ENCODE measurements at places on chromosomes 7 and 10.

DNA sequence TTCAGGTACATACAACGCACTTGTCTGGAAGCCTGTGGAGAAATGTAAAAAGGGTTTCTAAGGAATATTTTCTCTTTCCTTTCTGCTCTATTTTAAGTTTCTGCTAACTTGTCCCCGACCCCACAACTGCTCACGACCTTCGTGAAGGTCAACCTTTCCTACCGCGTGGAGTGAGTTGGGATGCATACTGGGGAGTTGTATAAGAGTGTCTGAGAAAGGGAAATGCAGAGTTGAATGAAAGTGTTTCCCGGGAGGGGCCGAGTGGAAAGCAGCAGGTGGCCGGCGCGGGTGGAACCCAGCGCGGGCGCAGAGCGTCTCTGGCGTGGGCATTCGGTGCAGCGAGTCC is 17.9 kb upstream of the ACBD5 start:
- DNase-seq = no peak

DNA sequence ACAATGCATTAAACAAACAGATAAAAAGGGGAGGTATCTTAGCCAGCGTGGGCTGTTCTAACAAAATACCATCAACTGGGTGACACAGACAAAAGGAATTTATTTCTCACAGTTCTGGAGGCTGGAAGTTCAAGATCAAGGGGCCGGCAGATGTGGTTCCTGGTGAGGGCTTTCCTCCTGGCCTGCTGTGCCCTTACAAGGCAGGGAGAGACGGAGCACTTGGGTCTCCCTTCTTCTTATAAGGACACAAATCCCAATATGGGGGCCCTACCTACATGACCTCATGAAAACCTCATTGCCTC is 281.6 kb upstream of the KLF14 start:
- no peak for DNase-seq

DNA sequence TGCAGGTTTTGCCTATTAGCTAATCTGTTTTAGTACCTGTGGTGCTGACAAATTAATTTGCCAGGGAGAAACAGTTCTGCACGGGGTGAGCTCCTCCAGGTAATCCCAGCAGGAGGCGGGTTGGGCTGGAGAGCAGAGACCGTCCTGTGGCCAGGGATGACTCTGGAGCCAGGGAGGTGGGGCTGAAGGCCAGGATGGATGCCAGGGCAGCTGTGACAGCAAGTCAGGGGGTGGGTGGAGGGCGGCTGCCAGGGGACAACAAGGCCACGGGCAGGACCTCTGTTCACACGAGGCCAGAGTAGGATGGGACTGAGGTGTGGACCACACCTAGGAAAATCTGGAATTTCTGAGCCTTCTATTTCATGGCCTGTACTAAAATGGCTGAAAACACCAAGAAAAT is 48.9 kb downstream of the C10orf143 start:
- DNase-seq = no peak

DNA sequence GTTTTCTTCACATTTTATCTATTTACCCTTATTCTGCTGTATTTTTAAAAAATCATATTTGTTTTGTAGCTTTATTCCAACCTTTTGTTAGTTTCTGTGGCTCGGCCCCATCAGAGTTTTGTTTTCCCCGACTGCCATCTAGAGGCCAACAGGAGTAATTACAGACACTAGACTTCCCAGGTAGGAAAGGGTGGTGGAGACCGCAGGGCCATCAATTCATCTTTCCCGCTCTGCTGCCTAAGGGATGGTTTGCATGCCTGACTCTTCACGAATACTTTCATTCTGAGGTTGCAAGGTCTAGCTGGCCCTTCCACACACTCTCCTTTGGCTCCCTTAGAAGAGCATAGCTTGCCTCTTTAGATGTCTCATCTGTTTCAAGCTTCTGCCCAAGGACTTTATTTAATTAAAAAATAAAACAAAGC is 38.3 kb downstream of the LYZL2 start:
- peak; percentile 18 for DNase-seq

- DNase-seq = no peak
Measured at GRCh38 chr10:22629852-22630233, 84.5 kb downstream of the PIP4K2A start.

DNA sequence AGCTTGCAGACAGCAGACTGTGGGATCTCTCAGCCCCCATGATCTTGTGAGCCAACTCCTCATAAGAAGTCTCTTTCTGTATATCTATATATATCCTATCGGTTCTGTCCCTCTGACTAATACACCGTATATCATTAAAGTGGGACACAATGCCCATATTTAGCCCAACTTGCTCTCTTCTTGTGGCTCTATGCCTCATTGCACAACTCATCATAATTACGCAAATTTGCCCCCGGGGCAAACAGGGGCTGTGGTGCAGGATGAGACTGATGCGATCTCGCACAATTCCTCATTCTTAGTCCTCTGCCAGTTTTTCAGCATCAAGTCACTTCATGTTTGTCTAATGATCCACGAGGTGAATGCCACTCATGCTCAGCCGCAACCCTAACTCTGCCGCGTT is 183.2 kb downstream of the PRPF18 start:
- no peak for DNase-seq

- no peak for DNase-seq
Measured at GRCh38 chr10:121302541-121303180, 295.6 kb downstream of the FGFR2 start.

GRCh38 chr10:69715156-69715898 is 85.3 kb downstream of the FAM241B start:
- no peak for DNase-seq

GRCh38 chr10:116636976-116637375 is 16.2 kb downstream of the PNLIPRP2 start:
- DNase-seq = no peak

DNA sequence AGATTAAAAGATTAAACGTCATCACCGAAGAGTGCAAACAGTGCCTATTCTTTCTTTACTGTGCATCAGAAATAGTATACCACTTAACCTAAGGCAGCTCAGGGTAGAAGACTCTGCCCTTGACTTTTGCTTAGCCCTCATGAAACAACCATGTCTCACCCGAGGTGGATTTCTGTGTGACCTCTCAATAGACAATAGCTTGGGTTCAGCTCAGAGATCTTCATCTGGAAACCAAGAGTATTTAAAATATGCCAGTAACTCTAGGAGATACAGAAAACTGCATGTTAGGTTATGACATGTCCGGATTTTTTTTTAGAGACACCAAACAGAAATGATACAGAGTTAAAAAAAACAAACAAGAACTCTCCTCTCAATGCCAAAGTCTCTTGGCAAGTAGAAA is 75.8 kb downstream of the JAZF1 start:
- no peak for DNase-seq

DNA sequence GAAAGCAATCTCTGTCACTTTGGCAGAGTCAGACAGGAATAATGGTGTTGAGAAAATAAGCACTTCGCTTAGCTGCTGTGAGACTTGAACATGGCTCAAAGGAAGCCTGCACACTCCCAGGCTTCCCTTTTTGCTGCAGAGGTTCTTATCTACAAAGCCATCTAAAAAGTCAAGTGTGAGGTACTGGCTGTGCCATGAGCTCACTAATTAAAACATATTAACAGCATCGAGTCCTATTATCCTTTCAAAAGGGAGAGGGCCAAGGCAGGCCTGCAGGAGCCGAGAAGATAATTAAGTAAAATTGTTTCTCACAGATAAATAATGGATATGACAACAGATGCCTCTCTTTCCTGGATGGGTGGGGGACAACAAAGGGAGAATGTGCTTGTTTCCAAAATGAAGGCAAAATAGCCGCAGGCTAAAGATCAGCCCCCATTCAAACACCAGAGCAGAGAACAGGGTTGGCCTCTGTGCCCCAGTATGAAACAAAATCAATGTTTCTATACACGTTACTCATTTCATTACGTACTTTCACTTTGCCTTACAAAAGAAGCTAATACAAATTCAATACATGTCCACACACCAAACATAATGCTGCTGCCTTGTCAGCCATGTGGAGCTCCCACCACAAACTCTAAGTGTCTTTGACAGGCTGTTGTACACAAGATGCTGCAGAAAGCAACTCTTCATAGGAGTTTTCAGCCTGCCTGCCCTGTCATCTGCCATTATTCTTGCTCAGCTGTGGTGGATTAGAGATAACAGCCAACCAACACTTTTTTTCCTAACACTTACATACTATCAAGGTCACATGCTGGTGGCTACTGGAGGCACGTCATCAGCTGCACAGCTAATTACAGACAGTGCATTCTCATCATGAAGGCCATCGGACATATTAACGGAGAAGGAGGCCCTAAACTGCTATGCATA is 55.3 kb downstream of the ELAPOR2 start:
- no peak for DNase-seq

- no peak for DNase-seq
Measured at GRCh38 chr10:103448746-103449145, 3.4 kb downstream of the CALHM2 start.

DNA sequence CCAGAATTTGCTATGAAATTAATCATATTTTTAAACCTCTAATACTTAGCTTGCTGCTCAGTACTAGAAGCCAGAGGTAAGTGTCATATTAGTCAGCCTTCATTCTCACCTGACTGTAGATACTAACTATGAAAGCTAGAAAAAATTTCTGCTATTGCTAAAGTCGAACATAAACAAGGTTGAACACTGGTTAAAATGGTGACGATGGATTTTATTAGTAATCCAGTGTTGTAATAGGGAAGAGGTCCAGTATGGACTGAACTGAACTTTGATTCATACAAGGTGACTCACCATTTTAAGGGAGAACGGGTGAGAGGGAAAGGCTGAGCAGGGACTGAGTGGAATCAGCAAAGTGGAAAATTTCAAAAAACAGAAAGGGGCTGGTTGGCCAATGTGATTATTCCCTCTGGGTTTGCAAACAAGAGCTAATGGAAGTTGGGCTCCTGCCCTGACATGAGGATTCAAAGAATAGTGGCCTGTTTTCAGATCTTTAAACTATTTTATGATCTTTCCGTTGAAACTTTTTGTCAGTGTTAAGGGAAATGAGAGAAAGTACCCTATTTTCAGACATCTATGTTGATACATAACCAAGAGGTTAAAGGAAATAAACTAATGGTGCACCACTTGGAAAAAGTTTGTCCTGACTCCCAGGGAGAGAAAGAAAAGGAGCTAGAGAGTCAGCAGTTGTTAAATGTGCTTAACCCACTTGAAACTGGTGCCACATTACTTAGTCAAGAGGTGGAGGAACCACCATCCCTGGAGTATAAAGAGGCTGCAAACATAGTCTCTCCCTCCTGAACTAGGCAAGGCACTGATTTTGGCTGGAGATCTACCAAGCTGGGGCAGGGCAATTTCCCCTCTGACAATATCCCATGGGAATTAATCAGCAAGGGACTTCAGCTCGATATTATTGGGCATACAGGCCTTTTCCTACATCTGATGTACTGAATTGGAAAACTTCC is 15.3 kb upstream of the AKR1C1 start:
- no peak for DNase-seq

DNA sequence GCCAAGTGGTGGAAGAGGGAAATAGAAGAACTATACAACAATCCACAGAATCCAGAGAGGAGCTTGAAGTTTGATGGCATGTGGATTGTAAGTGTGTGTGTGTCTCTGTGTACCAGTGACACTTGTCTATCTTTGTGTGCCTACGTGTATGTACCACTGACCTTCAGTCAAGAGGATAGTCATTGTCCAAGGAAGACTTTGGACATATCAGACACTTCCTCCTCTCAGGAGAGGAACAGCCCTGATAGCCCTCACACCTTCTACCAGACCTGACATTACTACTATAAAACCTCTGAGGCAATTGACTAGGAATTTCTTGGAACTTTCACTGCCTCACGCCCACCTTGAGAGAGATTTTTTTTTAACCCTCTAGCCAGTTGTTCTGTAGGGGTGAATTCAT is 19.6 kb upstream of the MGAM2 start:
- DNase-seq = no peak

GRCh38 chr7:148572067-148572522 is 18.5 kb upstream of the C7orf33 start:
- DNase-seq = no peak
